ENCODE measurements at places on chromosomes 4 and X.
A peak's percentile ranks its signal among the peaks of the same experiment; 100 is the strongest.

DNA sequence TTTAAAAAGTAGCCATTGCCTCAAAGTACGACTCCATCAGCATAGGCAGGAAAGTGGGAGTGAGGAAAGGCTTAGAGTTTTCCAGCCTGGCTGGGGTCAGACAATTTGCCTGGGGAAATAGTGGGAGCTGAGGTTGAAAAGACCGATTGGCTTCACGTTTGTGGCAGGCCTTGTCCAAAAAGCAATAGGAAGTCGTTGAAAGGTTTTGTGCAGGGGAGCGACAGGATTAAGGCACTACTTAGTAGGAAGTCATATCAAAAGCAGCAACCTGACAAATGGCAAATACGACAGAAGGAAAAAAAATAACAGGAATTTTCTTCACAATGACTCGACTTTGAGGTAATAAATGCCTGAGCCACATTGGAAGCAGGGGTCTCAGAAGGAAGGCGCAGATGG is 691 bp upstream of the EREG start:
- DNase-seq = no peak

DNA sequence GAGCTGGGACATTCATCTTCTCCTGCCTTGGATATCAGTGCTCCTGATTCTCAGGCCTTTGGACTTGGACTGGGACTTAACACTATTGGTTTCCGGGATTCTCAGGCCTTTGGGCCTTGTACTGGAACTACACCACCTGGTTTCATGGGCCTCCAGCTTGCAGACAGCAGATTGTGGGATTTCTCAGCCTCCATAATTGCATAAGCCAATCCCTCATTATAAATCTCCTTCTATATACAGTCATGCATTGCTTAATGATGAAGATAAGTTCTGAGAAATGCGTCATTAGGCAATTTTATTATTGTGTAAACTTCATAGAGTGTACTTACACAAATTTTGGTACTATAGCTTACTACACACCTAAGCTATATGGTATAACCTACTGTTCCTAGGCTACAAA is 8.9 kb upstream of the CCNG2 start:
- DNase-seq = no peak

DNA sequence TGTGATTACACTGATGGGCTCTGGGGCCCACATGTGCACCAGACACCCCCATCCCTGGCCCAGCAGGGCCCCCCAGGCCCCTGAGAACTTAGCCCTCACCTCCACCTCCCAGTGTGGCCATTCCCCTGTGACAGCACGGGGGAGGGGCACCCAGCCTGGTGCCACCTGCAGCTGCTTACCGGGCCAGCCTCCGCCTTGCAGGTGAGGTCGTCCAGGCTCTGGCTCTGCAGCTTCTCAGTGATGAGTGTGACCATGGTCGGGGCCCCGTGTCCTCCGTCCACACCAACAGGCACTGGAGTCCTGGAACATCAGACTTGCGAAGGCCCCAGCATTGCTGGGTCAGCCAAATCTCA is 15.6 kb downstream of the FAM53A start:
- DNase-seq = no peak

DNA sequence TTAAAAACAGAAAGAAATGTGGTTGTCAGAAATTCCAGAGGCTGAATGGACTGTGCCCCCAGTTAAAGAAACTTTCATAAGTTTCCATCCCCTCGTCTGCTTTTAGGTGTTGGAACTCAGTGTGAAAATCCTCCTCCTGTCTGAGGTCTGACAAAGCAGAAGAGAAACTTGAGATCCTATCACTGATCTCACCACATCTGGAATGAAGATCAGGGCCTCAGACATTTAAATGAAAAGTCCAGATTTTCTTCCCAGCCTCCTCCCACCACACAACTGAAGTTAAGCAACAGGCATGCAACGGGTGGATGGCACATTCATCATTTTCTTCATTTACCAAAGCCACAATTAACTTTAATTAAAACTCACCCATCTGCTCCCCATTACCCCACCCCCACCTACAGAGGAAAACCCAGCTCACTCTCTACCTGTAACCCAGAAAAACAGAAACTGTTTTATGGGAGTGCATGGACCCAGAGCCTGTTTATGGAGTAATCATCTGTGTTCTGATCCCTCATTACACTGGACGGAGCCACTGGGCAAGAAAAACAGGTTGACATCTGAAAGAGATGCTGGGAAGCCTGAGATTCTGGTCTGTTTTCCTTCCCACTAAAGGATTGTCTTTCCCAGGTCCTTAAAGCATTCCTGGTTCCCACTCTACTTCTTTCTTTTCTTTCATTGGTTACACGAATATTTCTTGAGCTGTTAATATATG is 58.1 kb upstream of the HOPX start:
- DNase-seq = no peak

- no peak for DNase-seq
Observed at GRCh38 chrX:153468008-153468580, 2.3 kb downstream of the HAUS7 start.

DNA sequence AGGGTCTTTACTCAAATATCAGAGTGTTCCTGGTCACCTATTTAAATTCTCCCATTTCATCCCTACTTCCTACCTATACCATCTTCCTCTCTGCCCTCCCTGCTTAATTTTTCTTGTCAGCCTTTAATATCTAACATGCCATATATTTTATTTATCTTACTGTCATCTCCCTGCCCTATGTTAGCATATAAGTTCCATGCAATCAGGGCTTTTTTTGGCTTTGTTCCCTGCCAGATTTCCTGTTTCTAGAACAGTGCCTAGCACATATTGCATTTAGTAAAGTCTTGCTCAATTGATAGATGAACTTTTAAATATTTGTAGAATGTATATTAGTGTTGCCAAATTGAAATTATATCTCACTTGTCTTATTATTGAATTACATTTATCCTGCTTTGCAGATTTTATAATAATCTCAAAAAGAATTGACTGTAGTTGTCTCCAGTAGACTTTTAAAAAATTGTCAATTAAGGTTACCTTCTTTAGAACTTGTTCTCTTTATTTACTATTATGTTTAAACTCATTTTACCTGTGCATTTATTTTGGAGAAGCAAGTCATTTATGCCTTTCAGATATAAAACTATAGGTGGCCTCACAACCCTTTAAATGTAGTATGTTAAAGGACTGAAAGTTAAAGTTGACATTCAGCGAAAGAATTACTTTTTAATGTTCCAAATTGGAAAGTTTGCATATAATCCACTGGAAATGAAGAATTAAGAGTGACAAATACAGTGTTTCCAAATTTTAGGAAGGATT is 108.2 kb upstream of the BMPR1B start:
- DNase-seq = no peak

DNA sequence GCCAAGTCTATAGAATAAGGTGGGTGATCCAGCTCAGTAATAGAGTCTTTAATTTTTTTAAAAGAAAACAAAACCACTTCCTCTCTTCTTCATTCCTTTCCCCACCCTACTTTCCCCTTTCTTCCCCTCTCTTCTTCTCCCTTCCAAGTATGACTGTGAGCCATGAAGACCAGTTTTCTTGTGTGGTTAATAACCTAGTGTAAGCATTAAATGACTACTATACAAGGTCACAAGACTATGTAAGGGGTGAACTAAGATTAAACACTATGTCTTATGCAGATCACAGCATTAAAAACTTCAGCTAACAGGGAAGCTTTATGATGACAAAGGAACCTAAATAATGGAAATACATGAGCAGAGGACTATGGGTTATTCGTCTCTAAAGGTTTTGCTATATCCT is 135.4 kb downstream of the GUCY2F start:
- no peak for DNase-seq

DNA sequence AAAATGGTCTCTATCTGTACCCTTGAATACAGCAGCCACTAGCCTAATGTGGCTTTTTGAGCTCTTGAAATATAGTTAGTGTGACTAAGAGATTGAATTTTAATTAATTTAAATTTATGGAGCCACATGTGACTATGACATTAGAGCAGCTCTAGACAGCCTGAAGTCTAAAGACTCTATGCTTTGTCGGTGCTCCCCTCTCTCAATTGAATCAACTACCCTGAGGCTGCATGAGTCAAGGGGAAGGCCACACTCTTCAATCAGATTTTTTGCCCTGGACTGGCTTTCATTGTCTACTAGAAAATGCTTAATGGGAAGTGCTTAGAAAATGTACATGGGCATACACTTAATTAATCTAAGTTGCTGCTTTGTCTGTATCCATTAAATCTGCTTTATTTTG is 11.7 kb downstream of the TLR7 start:
- DNase-seq = no peak

GRCh38 chrX:136725441-136726104 is 55.2 kb downstream of the ARHGEF6 start:
- DNase-seq = no peak

DNA sequence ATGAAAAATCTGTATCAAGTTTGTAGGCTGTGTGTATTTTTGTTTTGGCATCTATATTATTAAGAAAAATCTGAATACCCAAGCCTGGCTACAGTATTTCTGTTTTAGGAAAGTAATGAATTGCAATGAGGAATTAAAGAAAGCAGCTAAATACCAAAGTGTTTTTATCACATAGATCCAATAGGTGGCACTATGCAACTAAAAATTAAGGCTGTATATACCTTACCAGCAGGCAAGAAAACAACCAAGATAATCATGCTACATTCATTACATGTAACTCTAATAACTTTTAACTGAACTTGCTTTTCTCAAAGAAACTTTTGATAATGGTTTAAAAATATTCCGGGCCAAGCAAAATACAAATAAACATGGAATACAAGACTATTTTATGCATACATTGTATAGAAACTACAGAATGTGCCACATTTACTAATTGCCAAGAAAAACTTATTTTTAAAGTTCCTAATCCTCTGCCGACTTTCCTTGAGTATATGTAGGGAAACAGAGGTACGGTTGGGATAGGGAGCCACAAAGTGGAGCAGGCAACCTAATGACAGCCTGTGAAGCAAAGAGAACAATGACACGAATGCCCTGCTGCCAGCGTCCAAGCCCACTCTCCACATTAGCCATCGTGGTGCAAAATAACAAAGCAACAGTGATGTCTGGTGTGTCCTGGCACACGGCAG is 63.7 kb downstream of the SEC24D start:
- DNase-seq = peak; percentile 61

DNA sequence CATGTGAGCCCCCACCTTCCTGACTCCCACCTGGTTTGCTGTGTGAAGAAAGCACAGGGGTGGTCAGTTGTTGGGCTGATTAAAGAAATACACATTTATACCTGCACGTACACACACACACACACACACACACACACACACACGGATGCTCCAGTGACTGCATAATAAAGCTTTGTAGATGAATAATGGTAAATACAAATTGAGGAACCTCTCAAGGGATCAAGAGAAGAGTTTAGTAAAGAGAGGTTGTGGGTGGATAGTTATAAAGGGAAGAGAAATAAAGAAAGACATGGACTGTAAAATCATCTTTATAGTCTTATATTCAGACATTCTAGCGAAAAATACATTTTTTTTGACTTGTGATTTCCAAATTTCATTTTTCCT is 144.1 kb downstream of the MGST2 start:
- DNase-seq = no peak

GRCh38 chrX:123175366-123176122 is 8.5 kb upstream of the GRIA3 start:
- no peak for DNase-seq

GRCh38 chr4:148563684-148564083 is 121.5 kb upstream of the NR3C2 start:
- DNase-seq = no peak

- DNase-seq = no peak
Observed at GRCh38 chr4:126992910-126993309, 639.8 kb upstream of the INTU start.

GRCh38 chr4:88458104-88458740 is 1.3 kb downstream of the HERC5 start:
- DNase-seq = no peak

DNA sequence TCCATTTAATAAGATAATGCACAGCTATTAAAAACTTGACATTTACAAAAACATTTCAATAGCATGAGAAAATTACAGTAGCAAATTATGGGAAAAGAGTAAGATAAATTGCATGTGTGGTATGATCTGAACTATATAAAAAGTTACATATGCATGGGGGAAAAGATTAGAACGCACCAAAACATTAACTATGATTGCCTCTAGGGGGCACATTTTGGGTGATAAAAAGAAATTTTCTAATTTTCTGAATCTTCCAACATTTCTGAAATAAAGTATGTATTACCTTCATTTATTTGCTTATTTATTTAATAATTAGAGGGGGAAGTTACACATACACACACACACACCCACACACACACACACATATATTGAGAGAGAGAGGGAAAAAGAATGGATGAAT is 19.6 kb upstream of the KDM5C start:
- DNase-seq = no peak

GRCh38 chr4:13481569-13481968 is 2.6 kb downstream of the RAB28 start:
- DNase-seq = no peak

DNA sequence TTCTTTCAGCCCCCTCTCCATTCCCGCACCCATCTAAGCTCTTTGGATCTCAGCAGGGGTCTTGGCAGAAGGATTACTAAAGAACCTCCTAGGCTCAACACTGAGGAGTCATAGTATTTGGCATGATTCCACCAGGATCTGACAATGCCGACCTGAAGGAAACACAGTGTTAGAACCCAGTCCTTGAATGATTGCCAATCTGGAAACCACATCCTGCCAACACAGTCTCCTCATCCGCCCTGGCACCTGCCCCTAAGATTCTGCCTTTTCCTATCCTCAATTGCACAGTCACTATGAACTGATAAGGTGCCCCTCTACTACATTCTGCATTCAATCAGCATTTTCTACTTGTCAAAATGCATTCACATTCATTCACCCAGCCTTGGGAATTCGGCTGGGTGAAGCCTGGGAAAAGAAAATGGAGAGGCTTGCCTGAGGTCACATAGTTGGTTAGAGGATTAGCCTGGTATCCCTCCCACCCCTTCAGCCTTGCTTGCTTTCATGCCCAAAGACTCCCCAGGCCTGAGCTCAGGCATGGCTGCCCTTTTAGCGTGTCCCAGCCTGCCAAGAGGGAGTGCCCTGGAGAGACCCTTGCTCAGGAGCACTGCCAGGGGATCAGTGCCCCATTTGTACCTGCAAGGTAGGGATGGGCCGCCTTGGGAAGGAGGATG is 2.2 kb upstream of the CLDN2 start:
- DNase-seq = peak; percentile 13

DNA sequence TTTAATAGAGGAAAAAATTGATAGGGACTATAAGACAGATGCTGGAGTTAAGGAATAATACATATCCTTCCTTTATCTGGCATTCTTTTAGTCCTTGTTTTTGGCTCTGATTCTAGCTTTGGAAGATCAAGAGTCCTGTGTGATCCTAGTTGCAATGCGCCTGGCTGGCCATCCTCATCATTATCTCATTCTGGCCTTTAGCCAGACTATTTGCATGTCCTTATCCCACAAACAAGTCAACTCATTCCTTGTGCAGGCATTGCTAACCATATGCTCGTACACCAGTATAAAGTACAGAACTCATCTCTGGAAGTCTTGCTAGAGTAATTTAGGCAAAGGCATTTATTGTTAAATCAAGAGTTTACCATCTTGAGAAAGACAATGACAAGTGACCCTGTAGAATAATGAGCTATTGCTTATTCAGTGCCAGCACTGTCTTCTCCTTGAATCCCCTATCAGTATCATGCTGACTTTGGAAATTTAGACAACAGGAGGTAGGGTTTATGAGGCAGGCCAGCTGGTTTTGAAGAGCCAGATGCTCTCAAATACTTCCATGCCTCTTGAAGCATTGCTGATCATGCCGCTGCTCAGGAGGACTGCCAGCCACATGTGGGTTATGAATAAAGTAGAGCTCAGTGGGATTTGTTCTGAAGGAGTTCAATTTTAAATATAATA is 1730.3 kb upstream of the TENM3 start:
- no peak for DNase-seq

Measured in CD4-positive, alpha-beta T cell treated with Interleukin-2 at 100 ng/mL for 4 hours (primary cell).